Activated CD4-positive, CD25-positive, alpha-beta regulatory T cell treated with anti-CD3 and anti-CD28 coated beads, Interleukin-2, amount 50 U/mL, for 16 hours (primary cell): ENCODE measurements at places on chromosomes 16 and 17.

- peak; percentile 58 for DNase-seq
Measured at GRCh38 chr17:4949321-4950074, 1.2 kb upstream of the PFN1 start.

DNA sequence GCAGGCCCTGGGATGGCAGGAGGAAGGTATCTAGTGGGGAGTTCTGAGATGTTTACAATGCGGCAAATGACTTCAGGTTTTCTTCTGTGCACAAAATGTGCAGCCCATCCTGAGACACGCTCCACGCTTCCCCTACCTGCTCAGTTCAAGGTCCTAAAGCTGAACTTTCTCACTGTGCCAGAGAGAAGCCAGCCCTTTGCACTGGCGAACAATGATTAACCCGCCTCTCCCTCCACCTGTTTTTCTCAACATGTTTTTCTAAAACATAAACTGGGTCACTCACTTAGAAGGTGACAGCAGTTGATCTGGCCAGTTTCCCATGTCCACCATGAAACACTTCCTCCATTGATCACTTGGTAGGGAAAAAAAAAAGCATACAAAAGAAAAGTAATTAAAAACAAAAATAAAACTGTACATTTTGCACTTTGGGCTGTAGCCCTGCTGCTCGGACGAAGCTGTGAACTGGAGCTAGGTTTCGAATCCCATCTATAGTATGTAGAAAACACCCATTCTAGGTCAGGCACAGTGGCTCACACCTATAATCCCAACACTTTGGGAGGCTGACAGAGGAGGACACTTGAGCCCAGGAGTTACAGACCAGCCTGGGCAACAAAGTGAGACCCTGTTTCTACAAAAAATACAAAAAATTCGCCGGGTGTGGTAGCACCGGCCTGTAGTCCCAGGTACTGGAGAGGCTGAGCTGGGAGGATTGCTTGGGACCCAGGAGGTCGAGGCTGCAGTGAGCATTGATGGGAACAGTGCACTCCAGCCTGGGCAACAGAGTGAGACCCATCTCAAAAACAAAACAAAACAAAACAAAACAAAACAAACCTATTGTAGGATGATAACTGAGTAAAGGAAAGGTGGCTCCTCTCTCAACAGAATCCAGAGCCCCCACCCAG is 6.1 kb upstream of the G6PC1 start:
- no peak for DNase-seq

- DNase-seq, result no peak
Measured at GRCh38 chr17:77828749-77829539, 129.6 kb upstream of the TNRC6C start.

DNA sequence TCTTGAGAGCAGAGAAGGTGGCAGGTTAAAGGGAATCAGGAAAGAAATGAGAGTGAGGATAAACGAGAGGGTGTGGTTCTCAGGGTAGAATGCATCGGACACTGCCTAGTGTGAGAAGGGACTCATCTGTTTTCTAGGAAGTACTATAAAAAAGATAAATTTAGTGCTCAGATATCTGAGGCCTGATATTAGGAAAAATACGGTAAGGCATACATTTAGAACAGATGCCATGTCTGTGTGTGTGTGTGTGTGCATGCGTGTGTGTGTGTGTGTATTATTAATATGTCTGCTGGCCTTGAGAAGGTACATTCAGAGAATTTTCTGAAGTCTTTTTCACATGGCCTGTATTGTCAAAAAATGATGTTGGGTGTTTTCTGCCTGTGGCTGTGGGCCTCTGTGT is 414.8 kb downstream of the MAF start:
- no peak for DNase-seq

DNA sequence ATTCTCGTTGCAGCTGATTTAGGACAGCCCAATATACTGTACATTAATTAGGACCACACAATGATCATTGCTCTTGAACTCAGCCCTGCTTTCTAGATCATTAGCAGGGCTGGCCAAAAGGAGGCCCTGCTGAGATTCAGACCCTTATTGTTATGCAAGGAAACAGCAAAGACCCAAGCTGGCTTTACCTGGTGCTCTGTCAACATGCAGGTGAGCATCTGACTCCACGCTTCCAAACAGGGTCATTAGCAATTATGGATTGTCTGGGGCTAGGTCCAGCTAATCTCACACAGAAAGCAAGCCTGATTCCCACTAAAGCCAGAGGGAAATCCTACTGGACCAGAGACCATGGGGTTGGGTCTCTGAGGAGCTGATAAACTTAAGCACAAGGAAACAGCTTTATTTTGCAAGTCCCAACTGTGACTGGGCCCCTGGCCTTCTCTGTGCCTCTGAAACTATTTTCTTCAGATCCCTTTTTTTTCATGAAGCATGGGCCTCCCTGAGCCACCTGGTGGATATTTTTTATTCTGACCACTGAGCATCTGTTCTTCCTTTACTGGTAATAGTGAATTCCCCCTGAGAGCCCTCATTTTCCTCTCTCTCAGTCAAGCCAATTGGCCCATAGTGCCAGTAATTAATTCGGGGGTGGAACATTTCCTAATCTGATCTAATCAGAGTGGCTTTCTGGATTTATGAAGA is 236.1 kb downstream of the GRIN2A start:
- DNase-seq, result no peak

- DNase-seq, result no peak
Measured at GRCh38 chr16:29317269-29317668, 89.2 kb downstream of the NPIPB11 start.

- DNase-seq, result no peak
Measured at GRCh38 chr17:48579471-48579759, 1.3 kb upstream of the HOXB4 start.

- DNase-seq, result no peak
Measured at GRCh38 chr17:42047343-42047742, 3.1 kb downstream of the C17orf113 start.

GRCh38 chr17:80947200-80947940 is 44.3 kb upstream of the CHMP6 start:
- DNase-seq, result no peak

- no peak for DNase-seq
Measured at GRCh38 chr16:8867216-8867931, 1.4 kb downstream of the CARHSP1 start.

DNA sequence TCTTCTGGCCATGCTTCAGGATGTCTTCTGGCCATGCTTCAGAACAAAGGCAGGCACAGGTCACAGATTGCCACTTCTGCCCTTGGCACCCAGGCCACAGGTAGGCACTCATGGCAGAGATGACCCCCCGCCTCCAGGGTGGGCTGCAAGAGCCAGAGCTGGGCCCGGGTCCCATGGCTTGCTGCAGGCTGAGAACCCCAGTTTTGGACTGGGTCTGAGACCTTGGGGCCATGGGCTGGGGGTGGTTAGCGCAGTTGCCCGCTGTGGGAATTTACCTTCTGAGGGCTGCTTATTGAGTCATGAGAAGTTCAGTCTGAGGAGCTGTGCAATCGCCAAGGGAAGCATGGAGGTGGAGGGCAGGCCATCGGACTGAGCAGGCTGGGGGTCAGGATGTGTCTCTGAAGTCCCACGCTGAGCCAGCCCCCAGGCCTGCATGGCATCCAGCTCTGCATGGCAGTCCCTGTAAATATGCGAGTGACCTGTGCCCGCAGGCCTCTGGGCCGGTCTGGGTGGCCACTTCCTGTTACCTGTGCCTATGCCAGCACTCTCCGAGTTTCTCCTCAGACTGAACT is 1.7 kb downstream of the ANKRD13B start:
- no peak for DNase-seq

- no peak for DNase-seq
Measured at GRCh38 chr16:74320707-74321106, 24.1 kb downstream of the PSMD7 start.

- DNase-seq, result no peak
Measured at GRCh38 chr17:40479754-40480480, 21.5 kb downstream of the TNS4 start.

- DNase-seq, result no peak
Measured at GRCh38 chr17:70144260-70144846, 25.0 kb upstream of the KCNJ2 start.

GRCh38 chr16:720447-720989 is 428 bp upstream of the ANTKMT start:
- no peak for DNase-seq

GRCh38 chr17:45087504-45087975 is 26.4 kb downstream of the NMT1 start:
- DNase-seq, result no peak

DNA sequence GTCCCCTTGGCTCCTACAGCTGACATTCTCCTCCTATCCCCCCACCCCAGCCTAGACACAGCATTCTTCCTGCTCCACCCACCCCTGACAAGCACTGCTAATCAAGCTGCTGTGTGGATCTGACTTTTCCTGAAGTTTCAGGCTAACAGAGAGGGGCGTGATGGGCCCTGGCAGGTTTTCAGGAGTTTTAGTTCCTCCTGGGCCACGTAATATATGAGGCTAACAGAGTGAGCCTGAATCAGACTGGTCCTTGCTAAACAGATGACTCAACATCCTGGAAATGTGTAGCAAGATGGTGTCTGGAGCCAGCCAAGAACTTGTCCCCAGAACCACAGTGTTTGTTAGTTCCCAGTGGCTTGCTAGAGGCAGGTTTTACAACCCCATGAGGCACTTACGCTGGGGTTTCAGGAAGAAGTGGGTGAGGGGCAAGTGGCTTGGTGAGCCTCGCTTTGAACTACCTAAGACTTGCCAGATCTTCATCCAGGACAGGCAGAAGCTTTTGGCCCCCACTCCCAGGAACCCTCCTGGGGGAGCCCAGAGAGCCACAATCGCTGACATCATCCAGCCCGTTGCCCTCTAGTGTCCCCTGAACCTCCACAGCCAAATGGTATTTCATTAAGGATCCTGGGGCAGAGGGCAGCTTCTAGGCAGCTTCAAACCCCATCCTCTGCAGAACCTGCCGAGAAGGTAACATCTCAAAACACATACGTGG is 15.9 kb downstream of the TMEM92 start:
- no peak for DNase-seq

DNA sequence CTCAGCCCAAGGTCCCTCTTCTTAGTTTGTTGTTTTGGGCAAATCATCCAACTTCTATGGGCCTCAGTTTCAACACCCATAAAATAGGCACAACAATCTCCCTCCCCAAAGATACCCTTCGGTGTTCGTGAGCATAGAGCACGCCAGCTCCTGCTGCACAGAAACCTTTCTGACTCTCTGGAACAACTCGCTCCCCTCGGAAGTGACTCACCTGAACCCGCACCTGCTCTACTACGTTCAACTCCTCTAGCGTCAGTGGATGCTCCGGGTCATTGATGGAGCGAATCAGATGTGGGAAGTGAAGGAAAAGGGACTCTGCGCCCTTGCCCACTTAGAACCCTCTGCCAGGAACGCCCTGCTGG is 445 bp downstream of the CIAO2B start:
- DNase-seq, result peak; percentile 12

GRCh38 chr16:85552980-85553435 is 60.1 kb upstream of the GSE1 start:
- no peak for DNase-seq

- no peak for DNase-seq
Measured at GRCh38 chr16:59864981-59865666, 1131.0 kb upstream of the GOT2 start.

- DNase-seq, result no peak
Measured at GRCh38 chr16:67967958-67968399, 458 bp downstream of the SLC12A4 start.

- no peak for DNase-seq
Measured at GRCh38 chr17:61395409-61395982, 4.1 kb upstream of the TBX2 start.

DNA sequence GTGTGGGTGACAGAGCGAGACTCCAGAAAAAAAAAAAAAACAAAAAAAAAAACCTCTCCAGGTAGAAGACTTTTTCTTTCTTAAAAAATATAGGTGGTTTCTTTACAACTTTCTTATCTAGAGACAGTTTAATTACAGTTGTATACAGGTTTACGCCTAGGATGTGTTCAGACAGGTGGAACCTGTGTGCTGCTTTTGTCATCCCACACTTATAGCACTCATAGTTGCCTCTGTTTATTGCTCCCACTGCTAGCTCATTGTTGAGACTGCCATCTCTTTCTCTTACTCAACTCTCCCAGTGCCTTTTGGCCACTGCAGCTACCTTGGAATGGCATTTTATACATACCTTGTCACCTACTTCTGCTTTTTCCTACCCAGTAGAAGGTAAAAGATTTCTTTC is 19.1 kb upstream of the MED9 start:
- no peak for DNase-seq

GRCh38 chr16:5649762-5650743 is 552.5 kb upstream of the EEF2KMT start:
- no peak for DNase-seq

- no peak for DNase-seq
Measured at GRCh38 chr17:37506678-37507077, 17.0 kb downstream of the DUSP14 start.

- no peak for DNase-seq
Measured at GRCh38 chr16:23254338-23254737, 47.8 kb upstream of the SCNN1B start.

GRCh38 chr16:84807776-84808175 is 12.0 kb upstream of the CRISPLD2 start:
- DNase-seq, result no peak

DNA sequence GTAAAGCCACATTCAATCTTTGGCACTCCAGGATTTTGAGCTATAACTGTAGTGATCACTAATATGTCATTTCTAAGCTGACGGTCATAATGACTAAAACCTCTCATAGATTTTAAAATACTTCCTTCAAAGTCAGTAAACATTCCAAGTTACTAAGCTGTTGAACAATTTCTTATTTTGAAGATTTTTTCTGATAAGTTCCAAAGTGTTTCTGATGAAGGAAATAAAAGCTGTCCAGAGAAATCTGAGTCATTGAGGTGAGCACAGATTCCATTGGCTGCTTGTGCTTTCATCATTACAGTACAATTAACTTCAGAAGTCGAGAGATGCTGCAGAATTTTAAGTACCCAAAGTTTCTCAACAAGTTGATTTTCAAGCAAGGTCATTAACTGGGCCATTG is 23.9 kb downstream of the NLRC5 start:
- no peak for DNase-seq

DNA sequence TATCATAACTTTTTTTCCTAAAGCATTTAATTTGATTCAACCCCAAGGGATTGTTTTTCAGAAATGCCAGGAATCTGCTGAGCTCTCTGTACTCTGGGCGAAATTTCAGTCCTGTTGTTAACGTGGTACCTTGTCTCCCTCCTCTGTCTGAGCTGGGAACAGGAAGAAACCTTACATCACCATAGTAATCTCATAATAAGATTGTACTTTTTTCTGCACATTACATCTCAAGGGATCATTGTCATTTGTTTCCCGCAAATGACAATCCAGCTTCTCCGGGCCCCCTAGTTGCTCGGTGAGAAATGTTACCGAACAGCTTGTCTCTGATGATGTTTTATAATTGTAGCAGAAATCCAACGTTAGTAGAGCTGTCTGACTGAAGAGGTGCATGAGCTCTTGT is 152.7 kb upstream of the ERCC4 start:
- DNase-seq, result no peak

DNA sequence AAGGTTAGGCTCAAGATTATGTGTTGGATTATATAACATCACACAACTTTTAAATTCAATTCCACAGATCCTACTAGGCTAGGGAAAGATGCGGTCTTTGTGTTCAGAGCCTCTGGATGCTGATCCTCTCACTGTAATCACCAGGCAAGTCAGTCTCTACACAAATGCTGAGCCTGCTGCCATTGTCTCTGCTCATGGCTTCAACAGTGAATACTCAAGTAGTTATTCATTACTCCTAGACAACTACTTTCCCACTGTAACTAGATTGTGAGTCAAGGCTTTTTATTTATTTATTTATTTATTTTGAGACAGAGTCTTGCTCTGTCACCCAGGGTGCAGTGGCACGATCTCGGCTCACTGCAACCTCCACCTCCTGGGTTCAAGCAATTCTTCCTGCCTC is 15.8 kb upstream of the NDUFAB1 start:
- no peak for DNase-seq

- DNase-seq, result no peak
Measured at GRCh38 chr17:79952265-79952877, 83.3 kb downstream of the TBC1D16 start.

- no peak for DNase-seq
Measured at GRCh38 chr17:77369544-77369971, 228.8 kb downstream of the SEC14L1 start.
